ENCODE measurements at places on chromosomes 12 and 14.

DNA sequence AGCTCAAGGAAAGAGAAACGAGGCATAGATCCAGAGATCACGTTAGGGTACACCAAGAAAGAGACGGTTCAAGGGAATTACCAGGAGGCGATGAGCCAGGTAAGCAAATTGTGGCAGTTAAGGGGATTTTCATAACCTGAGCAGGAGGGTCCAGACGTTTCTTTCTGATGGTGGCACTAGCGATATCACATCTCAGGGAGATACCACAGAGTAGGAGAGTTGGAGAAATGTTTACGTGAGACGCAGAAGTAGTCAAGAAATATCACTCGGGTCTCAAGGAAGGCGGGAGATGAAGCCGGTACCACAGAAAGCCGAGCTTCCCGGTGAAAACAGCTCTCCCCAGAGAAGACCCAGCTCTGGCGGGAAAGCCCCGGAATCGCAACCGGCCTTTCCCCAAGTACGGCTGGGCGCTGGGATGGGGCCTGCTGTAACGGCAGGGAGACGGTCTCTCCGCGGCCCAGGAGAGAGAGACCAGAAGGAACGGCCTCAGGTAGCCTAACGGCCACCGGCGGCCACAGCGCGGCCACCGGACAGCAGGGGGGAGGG is 485 bp downstream of the SENP1 start:
- peak; percentile 42 for DNase-seq

- no peak for DNase-seq
These were observed 111.1 kb upstream of the CCDC175 start for GRCh38 chr14:59687663-59688062.

DNA sequence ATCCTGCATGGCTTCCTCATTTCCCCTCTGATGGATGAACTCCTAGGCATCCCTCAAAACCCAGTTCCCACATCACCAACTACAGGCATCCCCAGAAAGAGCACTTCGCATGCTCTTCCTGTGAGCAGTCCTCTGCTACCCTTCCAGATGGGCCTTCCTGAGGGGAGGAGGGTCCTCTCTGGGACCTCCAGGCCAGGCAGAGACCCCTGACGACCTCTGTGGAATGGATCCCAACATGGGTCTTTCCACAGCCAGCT is 1.9 kb downstream of the AKT1 start:
- DNase-seq: no peak

- no peak for DNase-seq
These were observed 25.8 kb upstream of the CLEC4E start for GRCh38 chr12:8566525-8566924.

- peak; percentile 18 for DNase-seq
These were observed 76.2 kb downstream of the PDZRN4 start for GRCh38 chr12:41264281-41264680.

DNA sequence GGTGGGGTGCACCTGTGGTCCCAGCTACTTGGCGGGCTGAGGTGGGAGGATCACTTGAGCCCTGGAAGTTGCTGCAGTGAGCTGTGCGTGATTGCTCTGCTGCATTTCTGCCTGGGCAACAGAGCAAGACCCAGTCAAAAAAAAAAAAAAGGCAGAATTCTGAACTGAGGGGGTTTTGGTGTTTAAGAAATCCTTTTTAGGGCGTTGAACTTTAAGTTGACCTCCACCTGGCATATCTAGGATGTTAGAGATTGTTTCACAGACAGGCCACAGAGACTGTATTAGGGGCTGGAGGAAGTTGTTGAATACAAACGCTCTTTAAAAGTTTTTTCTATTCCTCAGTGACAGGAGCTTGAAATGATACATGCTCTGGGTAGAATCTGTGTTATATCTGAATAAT is 60.5 kb downstream of the FBXW8 start:
- DNase-seq: no peak

DNA sequence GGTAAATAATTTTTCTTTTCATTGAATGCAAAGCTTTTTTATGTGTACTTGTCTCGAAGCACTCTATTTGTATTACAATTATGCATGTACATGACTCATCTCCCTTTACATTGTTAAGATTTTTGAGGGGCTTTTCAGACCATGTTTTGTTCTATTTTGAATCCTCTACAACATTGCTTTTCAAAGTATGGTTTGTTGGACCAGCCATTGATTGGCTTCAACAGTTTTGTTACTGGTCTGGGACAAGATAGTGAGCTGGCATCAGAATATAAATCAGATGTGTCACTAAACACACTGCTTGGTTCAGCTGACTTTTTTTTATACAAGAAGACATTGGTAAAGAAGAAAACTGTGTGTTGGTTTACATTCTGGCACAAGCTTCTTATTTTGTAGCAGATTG is 122.3 kb downstream of the MON2 start:
- DNase-seq: no peak

- no peak for DNase-seq
These were observed 193.0 kb downstream of the MON2 start for GRCh38 chr12:62659453-62660295.

Data from KBM-7 (cell line).